ENCODE measurements at places on chromosomes 5 and 9.

DNA sequence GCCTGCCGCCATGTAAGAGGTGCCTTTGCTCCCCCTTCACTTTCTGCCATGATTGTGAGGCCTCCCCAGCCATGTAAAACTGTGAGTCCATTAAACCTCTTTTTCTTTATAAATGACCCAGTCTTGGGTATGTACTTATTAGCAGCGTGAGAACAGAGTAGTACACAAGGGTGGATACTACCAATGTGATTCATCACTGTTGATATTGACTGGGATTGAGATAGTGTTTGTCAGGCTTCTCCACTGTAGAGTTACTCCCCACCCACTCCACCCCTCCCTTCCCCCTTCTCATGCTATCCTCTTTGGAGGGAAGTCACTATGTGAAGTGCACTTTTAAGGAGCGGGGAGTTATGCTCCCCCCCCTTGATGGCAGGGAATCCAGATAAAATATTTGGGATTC is 11.4 kb upstream of the CRHBP start:
- no peak for DNase-seq

DNA sequence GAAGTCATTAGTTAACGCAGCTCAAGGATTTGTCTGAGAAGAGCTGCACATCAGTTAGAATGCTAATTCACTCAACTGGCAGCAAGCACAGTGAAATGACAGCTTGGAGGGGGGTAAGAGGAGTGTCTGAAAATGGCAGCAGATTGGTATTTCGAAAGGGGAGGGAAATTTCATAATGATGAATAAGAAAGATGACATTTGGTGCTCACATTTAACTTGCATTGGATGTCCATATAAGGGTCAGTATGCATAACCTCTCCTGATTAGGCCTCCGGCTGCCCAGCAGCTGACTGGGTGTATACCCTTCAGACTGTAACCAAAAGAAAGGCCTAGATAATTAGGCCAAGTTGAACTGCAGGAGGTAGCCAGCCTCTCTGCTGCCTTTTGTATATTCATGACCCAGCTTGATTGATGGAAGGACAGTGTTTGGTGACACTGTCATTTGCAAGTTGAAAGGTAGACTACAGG is 131.0 kb downstream of the PBX3 start:
- no peak for DNase-seq

GRCh38 chr5:95486191-95486590 is 68.6 kb downstream of the SKIC3 start:
- no peak for DNase-seq

DNA sequence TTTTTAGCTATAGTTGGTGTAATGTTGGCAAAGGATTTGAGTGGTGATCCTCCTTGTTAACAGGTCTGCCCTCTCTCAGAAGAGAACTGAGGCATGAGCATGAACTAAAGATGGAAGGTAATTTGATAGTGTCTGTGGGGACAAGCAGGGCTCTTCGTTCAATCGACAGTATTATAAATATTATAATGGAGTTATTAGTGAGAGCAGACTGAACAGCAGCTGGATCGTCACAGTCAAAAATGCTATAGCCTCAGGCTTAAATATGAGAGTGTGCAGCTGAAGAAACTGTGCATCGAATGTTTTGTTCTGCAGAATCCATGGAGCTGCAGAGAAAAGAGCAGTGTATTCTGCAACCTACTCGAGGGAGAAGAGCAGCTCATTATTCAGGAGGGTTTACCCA is 757.3 kb downstream of the DNAH5 start:
- no peak for DNase-seq

GRCh38 chr5:8068078-8068477 is 199.1 kb downstream of the MTRR start:
- no peak for DNase-seq

DNA sequence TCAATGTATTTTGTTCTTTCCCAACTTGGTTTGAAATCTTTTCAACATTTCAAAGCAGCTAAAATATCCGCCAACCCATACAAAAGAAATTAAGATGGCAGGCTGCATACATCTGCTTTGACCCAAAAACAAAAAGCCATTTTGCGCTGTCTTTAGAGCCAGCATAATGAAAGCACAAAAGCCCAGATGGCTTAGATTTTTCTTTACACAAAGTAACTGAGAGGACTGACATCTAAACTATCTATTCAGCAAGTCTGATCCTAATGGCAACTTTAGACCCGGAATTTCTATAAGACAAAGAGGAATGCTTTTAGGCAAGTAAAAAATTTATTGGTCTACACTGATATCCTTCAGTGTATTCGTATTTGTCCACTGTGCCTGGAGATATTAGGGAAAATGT is 86.3 kb downstream of the MYO10 start:
- DNase-seq = no peak

DNA sequence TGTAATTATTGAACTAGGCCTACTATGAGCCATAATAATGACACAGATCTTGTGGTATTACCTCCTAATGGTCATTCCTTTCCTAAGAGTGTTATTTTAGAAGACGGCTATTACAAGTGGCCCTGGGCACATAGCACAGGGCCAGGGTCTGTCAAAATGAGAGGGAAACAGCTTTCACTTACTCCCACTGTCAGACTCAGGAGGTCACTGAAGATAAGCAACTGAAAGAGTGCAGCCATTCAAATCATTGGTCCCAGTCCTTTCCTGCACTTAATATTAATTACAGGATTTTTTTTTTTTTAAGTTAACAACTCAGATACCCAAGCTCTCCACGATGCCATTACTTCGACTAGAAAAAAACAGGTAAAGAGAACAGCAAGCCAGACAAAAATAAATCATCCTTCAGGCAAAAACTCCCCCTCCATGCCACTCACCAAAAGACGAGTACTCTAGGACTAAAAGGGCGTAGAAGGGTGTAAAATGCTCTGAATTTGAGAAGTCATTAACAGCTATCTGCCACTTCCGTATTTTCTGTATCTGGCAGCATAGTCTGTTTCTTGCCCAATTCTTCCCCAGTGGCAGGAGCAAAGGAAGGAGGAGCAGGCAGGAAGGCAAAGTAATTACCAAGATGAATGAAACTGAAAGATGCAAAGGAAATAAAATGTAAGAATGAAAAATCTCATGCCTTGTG is 87.4 kb downstream of the ZNF608 start:
- peak; percentile 33 for DNase-seq

DNA sequence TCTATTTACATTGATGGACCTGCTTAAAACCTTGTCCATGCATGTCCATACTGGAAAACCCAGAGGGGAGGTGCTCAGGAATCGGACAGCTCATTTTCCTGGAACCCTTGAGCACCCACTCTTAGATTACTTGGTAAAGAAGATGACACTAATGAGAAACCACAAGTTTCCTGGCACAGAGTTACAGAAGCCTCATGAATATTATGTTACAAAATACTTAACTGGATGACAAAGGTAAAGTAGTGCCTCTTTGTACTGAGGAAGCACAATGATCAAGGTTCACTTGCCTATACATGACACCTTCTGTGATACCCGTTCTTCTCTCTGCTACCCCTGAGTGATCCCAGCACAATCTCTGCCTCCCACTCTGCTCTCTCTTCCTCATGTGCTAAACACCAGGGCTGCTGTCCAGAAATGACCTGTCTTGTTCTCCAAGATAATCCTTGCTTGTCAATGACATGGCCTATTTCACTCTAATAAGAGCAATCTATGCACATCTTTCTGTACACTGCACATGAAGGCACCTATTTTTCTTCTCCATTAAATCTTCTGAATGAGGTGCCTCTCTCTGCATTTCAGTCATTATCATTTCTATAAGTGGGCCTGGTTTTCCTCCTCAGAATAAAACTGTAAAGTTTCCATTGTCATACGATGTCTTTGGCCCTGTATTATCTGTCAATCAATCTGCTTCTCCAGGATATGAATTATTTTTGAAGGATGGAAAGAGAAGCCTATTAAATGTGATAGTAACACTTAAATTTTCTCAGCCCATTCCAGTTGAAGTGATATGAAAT is 684.0 kb upstream of the ACO1 start:
- DNase-seq = peak; percentile 49

- no peak for DNase-seq
Observed at GRCh38 chr9:21901546-21901945, 92.6 kb downstream of the CDKN2A start.

- peak; percentile 94 for DNase-seq
Observed at GRCh38 chr5:115461506-115462290, 82.9 kb downstream of the FEM1C start.

- DNase-seq = no peak
Observed at GRCh38 chr9:34484678-34485077, 26.1 kb downstream of the DNAI1 start.

DNA sequence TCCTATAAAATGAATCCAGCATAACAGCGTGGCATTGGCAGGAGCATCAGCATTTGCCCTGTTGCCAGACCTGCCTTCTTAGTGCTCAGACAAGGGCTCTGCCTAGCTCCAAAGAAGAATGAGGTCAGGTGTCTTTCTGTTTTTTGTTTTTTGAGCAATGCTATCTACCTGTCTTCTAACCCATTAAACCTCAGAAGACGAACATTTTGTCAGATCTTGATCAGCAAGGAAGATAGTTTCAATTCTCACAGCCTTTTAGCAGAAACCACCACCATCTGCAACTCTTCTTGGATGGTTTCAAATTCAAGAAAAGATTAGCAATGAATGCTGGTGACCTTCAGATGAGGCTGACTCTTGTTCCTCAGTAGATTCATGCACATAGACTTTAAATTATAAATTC is 103.5 kb upstream of the IQGAP2 start:
- no peak for DNase-seq

DNA sequence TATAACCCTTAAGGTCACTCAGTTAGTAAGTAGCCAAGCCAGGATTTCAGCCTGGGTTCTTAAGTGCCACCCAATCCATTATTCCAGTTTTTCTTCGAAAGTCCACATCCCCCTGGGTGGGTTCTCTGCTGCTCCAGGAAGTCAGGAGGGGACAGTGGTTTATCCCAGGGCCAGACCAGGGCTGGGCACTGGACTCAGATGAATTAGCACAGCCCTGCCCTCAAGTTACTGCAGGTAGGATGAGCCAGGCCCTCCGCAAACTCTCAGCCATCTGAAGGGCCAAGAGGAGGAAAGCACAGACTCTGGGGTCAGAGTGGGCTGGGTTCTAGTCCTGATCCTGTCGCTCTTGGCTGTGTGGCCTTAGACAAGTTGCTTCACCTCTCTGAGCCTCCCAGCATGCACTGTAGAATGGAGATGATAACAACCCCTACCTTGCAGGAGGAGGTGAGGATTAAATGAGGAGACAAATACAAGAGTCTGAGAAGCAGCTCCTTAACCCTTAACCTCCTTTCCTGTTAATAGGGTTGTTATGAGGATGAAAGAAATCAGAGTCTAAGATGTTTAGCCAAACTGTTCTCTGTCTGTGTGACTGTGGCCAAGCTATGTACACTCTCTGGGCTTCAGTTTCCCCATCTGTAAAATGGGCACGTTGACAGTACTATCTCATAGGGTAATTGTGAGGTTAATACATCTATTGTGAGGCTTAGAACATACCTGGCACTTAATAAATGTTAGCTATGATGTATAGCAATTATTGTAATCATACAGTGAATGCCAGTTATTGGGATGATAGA is 6.8 kb upstream of the NEURL1B start:
- no peak for DNase-seq

- DNase-seq = peak; percentile 64
Observed at GRCh38 chr9:127877566-127877998, at the start of gene AK1. AK1 (minus strand) TSS chr9:127877675; CDS start chr9:127874617, 3,058 bp downstream.

DNA sequence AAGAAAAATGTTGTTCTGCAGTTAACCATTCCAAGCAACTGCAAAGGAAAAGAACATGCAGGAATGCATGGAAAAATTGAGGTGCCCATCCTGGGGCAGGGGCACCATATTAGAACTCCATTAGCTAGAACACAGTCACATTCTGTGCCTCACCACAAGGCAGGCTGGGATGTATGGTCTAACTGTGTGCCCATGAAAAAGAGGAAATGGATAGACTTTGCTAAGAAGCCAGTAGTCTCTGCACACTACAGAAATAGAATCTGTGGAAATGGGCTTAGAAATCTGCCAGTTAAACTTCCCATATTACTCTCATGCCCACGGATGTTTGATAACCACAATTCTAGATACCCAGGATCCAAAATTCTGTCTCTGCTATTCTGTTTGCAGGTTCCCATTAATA is 423.8 kb upstream of the SMARCA2 start:
- no peak for DNase-seq

GRCh38 chr9:77968506-77968905 is 63.1 kb downstream of the GNAQ start:
- no peak for DNase-seq

- DNase-seq = no peak
Observed at GRCh38 chr5:36581070-36581469, 25.3 kb upstream of the SLC1A3 start.

DNA sequence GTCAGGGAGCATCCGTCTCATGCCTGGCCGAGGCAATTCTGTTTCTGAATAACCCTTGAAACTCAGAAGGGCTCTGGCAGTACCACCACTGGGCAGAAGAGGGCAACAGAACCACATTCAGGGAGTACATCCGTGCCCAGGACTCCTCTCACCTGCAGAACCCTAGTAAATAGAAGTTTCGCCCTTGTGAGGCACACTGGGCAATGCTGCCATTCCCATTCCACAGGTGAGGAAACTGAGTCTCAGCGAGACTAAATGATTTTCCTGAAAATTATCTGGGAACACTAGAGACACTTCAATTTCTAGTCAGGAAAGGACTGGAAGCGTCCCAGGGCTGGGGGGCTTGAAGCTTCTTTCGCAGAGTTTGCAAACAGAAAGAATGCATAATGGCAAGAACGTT is 74.7 kb downstream of the FGF1 start:
- peak; percentile 71 for DNase-seq

GRCh38 chr5:22669345-22669744 is 183.8 kb downstream of the CDH12 start:
- no peak for DNase-seq

DNA sequence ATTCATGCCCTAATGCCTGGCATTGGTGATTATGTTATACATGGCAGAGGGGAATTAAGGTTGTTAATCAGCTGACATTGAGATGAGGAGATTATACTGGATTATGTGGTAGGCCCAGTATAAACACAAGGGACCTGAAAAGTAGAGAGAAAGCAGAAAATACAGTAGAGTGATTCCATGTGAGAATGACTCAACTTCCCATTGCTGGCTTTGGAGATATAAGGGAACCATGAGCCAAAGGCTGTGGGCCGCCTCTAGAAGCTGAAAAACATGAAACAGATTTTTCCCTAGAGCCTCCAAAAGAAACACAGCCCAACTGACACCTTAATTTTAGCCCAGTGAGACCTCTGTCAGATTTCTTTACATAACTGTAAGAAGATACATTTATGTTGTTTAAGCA is 65.0 kb upstream of the CTXN3 start:
- DNase-seq = no peak

GRCh38 chr9:136761545-136761981 is 2.8 kb downstream of the LCN15 start:
- no peak for DNase-seq

DNA sequence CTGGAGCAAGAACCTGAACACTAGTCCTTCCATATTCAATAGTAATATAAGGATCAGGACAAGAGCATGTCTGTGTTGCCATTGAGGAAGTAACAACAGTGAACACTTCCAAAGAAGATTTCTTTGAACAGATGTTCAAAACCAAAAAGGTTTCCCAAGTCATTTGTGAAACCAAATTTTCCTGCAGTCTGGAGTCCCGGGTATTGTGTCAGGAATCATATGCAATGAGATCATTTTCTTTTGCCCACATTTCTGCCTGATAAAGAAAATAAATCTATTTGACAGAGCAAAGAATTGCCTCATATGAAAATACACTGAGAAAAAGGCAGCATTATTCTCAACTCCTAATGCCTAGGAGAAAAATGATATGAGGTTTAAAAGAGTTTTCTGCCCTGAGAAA is 151.7 kb downstream of the SNX18 start:
- DNase-seq = no peak

Data from kidney tubule cell (primary cell).